Inflammatory macrophage treated with lipopolysaccharide for 1 hour (primary cell): ENCODE measurements at places on chromosomes 2 and 18.

DNA sequence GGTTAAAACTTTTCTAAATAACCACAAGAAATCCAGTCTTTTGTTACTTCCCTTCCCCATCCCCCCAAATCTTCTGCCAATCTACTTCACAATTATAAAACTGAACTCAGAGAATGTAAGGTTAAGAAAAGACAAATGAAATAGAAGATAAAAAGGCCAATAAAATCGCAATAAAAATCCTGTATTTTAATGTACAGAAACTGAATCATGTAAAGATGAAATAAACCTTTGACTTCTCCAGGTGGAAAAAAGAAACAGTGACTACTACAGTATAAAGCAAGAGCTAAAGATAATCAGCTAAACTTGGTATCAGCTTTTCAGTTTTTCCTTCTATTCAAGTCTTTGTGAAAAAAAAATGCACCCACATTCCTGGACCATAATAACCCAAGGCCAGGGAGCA, 1.7 kb downstream of the SYT4 start:
- no peak for DNase-seq

DNA sequence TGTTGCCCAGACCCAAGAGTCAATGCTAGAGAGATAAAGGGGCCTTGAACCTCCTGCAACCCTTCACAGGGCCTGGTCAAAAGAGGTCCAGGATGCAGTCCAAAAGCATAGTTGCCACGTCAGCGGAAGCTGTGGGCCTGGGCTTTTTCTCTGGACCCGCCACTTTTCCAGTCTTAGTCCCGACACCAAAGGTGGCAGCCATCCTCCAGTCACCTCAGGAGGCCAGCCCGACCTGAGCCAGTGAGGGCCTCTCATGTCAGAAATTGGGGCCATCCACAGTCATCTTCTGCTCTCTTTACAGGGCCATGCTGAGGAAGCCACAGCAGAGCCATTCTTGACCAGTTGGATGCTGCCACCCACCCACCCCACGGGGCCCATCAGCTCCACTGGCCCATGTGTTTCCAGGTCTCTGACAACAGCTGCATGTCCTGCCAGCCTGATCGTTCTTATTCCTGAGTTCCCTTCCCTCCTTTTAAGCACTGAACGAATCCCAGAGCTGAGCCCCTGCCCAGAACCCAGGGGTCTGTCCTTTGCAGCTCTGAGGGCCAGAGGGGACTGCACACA, 34.1 kb upstream of the KLHL29 start:
- no peak for DNase-seq

DNA sequence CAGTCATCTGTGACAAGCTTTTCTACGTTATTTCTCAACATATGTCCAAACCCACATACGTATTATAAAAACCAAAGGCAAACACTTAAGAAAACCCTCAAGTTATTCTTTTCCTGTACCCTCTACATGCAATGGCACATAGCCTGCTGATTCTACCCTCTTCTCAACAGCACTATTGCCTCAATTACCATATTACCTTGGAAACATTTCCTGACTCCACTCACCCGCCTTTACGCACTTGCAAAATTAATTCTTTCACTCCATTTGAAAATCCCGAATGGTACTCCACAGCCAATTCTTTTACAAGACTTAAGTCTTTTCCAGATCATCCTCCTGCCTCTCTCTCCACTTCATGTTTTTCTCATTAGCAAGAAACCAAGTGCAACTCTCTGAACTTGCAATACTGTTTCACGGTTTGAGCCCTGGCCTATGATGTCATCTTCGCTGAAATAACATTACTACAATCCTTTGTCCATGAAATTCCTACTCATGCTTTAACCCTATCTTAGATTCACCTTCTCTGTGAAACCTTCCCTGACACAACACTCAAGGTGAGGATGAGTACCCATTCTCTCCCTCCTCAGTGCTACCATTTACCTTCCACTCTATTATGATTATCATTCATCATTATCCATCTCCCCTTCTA, 29.0 kb downstream of the SESTD1 start:
- DNase-seq, result peak; percentile 52

- no peak for DNase-seq
Observed at GRCh38 chr18:68121308-68121707, 593.6 kb downstream of the TMX3 start.

- DNase-seq, result no peak
Observed at GRCh38 chr2:232479341-232480200, 8.1 kb downstream of the ECEL1 start.

- no peak for DNase-seq
Observed at GRCh38 chr18:11541179-11541578, 68.2 kb upstream of the SLC35G4 start.

DNA sequence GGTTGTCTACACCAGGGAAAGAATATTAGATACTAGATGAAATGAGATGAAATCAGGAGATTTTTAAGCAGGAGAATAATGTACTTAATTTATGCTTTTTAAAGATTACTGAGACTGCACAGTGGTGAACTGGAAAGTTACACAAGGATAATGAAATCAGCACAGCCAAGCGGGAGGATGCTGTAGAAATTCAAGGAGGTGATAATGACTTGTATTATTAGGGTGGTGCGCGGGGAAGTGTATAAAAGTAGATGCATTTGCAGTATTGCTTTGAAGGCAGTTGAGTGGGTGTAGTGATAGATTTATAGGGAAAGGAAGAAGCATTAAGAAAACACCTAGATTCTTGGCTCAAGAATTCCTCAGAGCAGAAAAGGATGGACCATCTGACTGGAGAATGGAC, 359.5 kb upstream of the SPHKAP start:
- DNase-seq, result no peak

DNA sequence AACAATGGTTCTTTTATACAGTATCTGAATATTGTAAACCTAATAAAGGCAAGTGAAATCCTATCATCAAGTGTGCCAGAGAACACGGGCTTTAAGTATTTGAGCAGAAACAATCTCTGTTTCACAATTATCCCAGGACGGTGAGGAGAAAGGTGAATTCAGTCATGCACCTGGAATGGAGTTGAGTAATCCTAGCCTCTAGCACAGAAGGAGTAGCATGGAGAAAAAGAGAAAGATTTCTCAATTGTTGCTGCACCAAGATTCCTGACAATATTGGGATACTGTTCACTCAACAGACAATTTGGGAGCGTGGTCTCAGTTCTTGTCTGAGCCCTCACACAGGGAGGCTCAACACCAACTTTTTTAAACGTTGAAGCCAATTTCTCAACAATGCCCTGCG, 510.6 kb downstream of the SOX11 start:
- DNase-seq, result no peak

DNA sequence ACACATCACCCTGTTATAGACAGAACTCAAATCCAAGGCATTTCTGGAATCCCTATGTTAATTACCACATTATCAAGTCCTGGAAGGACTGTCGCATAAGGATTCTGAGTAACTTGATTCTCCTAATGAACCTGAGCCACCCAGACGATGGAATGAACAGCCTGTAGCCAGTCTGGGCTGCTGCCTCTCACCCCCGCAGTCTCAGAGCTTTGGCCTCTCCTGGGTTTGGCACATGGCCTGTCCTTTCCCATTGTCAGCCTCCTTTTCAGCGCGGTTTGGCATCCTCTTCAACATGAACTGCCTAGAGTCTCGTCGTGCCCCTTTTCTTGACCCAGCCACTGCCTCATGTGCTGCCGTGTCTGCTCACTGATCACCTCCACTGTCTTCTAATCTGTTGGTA, 147.6 kb downstream of the SLC8A1 start:
- DNase-seq, result no peak

- DNase-seq, result no peak
Observed at GRCh38 chr2:133652398-133652797, 84.1 kb upstream of the NCKAP5 start.

GRCh38 chr18:30034818-30035217, 1007.7 kb downstream of the DSC3 start:
- no peak for DNase-seq

- DNase-seq, result no peak
Observed at GRCh38 chr2:83650161-83650560, 808.9 kb downstream of the SUCLG1 start.

- DNase-seq, result no peak
Observed at GRCh38 chr2:239295377-239296019, 105.3 kb downstream of the HDAC4 start.

DNA sequence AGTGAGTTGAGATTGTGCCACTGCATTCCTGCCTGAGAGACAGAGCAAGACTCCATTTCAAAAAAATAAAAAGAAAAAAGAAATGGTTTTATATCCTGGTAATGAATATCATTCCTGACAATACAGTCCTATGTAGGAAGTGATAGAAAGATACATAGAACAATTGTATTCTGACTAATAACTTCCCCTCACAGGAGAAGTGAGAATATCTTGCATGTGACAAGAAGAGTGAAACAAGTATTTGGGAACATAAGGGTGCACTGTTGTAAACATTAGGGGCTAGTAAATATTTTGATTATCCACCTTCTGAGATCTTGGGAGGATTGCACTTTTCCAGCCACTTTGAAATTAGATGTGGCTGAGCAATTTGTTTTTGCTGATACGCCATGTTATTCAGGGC, 40.7 kb downstream of the KLHL14 start:
- no peak for DNase-seq
